Calu3 (cell line): ENCODE measurements at places on chromosomes 11 and 22. TPM values are rescaled to one million over a fixed set of nuclear protein-coding genes. Genes with fewer than 3 reads are reported as not detected.

The OSBPL5 gene
- total RNA-seq = 6.1 and 7.1 TPM in 2 replicates

The CRYAB gene
- total RNA-seq = 0.66 and 1.9 TPM in 2 replicates

- no peak for DNase-seq
- no peaks in the 10 kb centered on the region for H3K27me3 ChIP-seq
- H3K4me3 ChIP-seq = no peak overlapping the region
- no peak overlapping the region for H3K27ac ChIP-seq
Measured at GRCh38 chr11:90204832-90205646, 17.8 kb downstream of the CHORDC1 start.

- no peak overlapping the region for H3K4me3 ChIP-seq
- H3K36me3 ChIP-seq = no peaks in the 10 kb centered on the region
Measured at GRCh38 chr22:24834845-24835570, 29.0 kb downstream of the SGSM1 start.
